CD4-positive, alpha-beta T cell (primary cell): ENCODE measurements at places on chromosomes 11 and 22.
A peak's percentile ranks its signal among the peaks of the same experiment; 100 is the strongest.

DNA sequence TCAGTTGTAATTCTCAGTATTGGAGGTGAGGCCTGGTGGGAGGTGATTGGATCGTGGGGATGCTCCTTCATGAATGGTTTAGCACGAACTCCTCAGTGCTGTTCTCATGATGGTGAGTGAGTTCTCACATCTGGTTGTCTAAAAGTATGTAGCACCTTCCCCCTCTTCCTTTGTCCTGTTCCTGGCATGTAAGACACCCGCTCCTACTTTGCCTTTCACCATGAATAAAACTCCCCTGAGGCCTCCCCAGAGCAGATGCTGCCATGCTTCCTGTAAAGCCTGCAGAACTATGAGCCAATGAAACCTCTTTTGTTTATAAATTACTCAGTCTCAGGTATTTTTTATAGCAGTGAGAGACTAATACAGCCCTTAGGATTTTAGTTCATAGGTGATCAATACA, 191.5 kb downstream of the MAML2 start:
- H3K27ac ChIP-seq, result no peak overlapping the region
- no peaks in the 10 kb centered on the region for H3K27me3 ChIP-seq
- H3K36me3 ChIP-seq, result peaks cover 18% of the 10 kb centered on the region
- H3K4me3 ChIP-seq, result no peak overlapping the region

DNA sequence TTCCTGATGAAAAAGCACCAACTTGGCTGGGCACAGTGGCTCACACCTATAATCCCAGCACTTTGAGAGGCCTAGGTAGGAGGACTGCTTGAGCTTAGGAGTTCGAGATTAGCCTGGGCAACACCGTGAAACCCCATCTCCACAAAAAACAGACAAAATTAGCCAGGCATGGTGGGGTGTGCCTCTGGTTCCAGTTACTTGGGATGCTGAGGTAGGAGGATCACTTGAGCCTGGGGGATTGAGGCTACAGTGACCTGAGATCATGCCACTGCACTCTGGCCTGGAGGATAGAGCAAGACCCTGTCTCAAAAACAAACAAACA, 3.0 kb downstream of the HPS4 start:
- no peak for DNase-seq
- H3K4me3 ChIP-seq, result no peak overlapping the region
- peaks cover 59% of the 10 kb centered on the region for H3K4me1 ChIP-seq
- H3K27me3 ChIP-seq, result no peaks in the 10 kb centered on the region
- H3K36me3 ChIP-seq, result peaks cover 20% of the 10 kb centered on the region

DNA sequence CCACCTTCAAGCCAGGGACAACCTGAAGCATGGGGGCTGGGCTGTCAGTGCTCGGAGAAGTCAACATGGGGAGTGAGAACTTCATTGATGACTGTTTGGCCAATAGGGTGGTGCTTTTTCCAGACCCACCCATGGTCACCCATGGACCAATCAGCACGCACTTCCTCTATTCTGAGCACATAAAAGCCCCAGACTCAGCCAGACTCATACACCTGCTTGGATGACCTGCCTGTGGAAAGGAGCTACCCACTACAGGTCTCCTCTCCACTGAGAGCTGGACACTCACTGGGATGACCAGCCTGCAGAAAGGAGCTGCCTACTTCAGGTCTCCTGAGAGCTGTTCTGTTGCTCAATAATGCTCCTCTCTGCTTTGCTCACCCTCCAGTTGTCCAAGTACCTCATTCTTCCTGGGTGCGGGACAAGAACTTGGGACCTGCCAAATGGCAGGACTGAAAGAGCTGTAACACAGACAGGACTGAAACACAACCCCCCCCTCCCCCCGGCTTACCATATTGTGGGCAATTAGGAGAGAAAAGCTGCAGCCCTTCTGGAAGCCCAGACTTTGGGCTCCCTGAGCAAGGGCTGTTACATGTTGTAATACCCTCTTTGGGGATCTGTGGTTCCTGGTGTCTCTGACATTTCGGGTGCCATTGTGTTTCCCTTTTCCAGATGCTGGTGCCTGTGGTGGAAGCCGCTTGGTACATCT, 44.4 kb upstream of the WNT11 start:
- no peak for DNase-seq
- no peak overlapping the region for H3K27ac ChIP-seq
- H3K4me1 ChIP-seq, result no peaks in the 10 kb centered on the region
- no peaks in the 10 kb centered on the region for H3K27me3 ChIP-seq
- no peak overlapping the region for H3K4me3 ChIP-seq
- H3K36me3 ChIP-seq, result no peaks in the 10 kb centered on the region

GRCh38 chr22:38255697-38256096, 17.1 kb downstream of the TMEM184B start:
- no peak for DNase-seq
- H3K27me3 ChIP-seq, result no peaks in the 10 kb centered on the region
- peaks cover 18% of the 10 kb centered on the region for H3K4me1 ChIP-seq
- no peak overlapping the region for H3K27ac ChIP-seq
- H3K36me3 ChIP-seq, result peaks cover 3% of the 10 kb centered on the region

DNA sequence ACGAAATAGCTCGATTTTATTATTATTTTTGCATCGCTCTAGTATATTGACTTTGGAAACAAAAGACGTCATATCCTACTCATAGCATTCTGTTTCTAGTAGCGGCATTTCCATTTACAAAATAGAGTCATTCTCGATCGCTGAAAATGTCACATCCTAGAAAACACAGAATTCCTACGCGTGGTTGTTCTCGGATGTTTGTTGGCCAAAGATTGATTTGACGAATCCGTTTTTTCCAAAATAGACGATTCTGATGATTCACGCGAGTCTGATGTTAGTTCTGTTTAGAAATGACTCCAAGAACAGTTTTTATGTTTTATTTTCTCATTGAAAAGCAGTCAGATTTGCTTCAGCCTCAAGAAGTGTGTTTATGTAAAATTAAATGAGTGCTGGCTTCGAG, 47.6 kb downstream of the SMIM38 start:
- H3K36me3 ChIP-seq, result no peaks in the 10 kb centered on the region
- no peaks in the 10 kb centered on the region for H3K27me3 ChIP-seq
- DNase-seq, result no peak
- H3K4me1 ChIP-seq, result no peaks in the 10 kb centered on the region

DNA sequence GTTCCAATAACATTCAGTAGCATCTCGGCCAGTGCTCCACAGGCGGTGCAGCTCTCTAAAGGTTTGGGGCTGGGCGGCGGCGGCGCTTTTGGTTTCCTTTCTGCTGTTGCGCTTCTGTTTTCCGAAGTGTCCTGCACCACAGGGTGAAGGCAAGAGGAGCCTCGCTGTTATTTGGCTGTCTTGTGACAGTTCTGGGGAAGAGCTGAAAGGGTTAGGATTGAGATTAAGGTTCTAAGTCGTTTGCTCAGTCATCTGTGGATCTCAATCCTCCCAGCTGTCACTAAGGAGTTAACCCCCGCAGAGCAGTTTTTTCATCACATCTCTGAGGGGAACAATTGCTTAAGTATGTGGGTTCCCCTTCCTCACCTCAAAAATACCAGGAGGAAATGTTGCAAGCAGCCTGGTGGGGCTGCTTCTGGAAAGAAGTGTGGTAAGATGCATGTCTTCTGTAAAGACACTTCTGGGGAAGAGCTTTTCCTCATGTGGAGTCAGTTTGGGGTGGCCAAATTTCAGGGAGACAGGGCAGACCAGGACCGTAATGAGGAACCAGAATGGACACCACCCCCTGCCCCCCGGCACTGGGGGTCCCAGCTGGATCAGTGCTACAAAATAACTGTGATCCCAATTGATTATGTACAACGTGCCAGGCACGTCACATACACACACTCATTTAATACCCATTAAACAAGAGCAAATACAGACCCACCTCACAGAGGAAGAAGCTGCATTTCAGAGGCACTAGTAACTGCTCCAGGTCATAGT, 14.2 kb downstream of the TMEM121B start:
- H3K27ac ChIP-seq, result peak overlapping the region; percentile 36
- peaks cover 72% of the 10 kb centered on the region for H3K36me3 ChIP-seq
- peaks cover 48% of the 10 kb centered on the region for H3K4me1 ChIP-seq
